HTR-8/SVneo (cell line): ENCODE measurements at places on chromosomes 4 and X.

GRCh38 chrX:22141047-22141730 is 109.1 kb downstream of the PHEX start:
- no peak for DNase-seq

DNA sequence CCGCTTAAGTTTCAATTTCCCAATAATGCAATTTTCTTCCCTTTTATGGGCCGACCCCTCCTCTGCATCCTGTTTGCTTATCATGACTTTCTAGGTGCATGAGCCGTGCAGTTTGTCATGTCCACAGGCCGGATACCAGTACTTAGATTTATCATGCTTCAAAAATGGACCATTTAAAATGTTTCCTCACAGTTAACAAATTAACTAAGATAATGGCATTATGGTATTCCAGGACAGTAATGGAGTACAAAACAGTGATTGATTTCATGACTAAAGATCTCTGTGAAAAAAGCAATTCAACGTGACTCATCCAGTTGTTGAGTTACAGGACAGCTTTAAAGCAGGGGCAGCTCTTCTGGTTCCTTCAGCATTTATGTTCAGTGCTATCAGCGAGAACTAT is 23.0 kb downstream of the SNX25 start:
- no peak for DNase-seq

DNA sequence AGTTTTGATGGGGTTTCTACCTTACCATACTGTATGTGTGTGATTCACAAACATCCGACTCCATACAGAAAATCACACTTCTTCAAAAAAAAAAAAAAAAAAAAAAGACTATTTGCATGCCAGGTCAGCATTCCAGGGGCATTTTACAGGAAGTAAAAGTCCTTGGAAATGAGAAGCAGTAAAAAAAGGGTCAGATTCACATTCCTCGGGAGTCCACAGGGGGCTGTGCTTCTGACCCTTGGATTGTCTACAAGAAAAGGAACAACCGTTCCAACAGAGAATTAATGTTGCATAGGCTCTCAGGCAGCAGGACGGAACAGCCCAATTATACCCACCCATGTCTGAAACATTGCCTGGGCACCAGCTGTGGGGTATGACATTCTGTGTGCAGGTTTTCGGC is 290.3 kb downstream of the LDB2 start:
- no peak for DNase-seq

GRCh38 chrX:42536286-42536685 is 241.7 kb downstream of the PPP1R2C start:
- DNase-seq, result no peak

- DNase-seq, result peak; percentile 1
Observed at GRCh38 chrX:45986971-45987370, 558.2 kb downstream of the ZNF674 start.

DNA sequence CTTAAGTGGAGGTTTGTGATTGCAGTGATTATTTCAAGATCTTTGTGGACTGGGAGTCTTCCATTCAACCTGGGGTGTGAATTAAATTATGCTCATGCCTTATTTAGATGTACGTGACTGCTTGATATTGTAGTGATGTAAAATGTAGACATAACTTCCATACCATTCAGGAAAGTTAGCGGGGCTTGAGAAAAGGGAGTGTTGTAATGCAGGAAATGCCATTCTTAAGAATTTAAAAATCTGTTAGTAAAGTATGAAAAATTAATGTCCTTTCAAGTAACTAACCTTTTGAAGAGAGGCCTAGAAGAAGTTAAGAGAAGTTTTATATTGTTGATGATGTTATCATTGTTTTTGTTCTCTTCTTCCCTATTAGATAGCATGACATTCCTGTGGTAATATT is 318.2 kb downstream of the CCSER1 start:
- DNase-seq, result peak; percentile 13

- no peak for DNase-seq
Observed at GRCh38 chrX:36568946-36569345, 439.2 kb upstream of the FAM47C start.

DNA sequence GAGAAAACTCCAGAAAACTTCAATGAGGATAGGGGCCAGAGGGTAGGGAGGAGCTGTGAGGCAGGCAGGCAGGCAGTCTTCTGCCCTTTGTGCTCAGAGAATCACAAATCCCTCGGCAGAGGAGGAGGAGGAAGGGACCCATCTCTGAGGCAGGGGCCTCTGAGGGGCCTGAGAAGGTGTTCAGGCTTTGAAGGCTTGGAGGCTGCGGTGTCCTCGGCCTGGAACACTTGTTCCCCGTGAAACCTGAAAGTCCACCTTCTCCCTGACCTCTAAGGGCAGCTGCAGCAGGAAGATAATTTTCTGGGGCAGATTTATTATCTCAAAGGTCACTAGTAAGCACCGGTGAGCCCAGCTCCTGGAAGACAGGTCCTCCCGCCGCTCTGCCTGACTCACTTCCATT is 200.3 kb upstream of the BCOR start:
- no peak for DNase-seq

- DNase-seq, result no peak
Observed at GRCh38 chr4:114547340-114548134, 51.1 kb upstream of the UGT8 start.

GRCh38 chr4:124953061-124953460 is 240.5 kb upstream of the ANKRD50 start:
- no peak for DNase-seq

DNA sequence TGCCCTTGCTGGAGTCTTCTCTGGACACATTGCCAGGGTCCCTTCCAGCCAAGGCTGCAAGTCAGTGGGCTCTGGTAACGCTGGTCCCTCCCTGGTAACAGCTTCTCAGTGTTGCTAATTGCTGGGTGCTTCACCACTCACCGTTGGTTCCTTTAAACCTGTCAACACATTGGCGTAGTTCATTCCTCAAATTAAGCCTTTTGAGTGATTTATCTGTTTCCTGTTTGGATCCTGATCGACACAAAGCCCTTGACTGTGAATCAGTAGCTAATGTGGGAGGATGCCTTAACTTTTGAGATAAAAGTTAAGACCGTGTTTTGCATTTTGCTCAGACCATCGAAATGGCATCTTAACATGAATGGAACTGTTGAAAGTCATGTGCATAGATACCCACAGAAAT is 125.9 kb downstream of the AMELX start:
- no peak for DNase-seq

GRCh38 chr4:84482564-84483563 is 16.2 kb downstream of the NKX6-1 start:
- DNase-seq, result no peak

DNA sequence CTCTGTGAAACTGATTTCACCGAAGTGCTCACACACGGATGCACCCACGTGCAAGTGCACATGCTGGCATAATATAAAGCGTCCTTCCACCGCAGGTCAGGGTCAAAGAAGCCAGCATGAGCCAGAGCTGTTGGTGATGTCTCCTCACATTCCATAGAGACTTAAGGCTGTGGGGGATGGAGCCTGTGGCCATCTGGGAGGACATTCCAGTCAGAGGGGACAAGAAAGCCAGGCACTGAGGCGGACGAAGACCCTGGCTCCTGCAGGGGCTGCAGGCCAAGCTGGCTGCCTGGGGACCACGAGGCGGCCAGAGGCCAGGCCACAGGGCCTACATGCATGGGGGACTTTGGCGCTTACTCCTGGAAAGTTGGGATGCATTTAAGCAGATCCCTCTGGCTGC is 7.7 kb downstream of the RNF212 start:
- DNase-seq, result no peak

- no peak for DNase-seq
Observed at GRCh38 chr4:1907848-1908525, 36.8 kb downstream of the NSD2 start.

- DNase-seq, result no peak
Observed at GRCh38 chr4:184010696-184011095, 105.6 kb downstream of the STOX2 start.

- no peak for DNase-seq
Observed at GRCh38 chr4:83947830-83948193, 411.9 kb downstream of the GPAT3 start.

- DNase-seq, result no peak
Observed at GRCh38 chrX:119389214-119389613, 9.9 kb upstream of the SLC25A43 start.

DNA sequence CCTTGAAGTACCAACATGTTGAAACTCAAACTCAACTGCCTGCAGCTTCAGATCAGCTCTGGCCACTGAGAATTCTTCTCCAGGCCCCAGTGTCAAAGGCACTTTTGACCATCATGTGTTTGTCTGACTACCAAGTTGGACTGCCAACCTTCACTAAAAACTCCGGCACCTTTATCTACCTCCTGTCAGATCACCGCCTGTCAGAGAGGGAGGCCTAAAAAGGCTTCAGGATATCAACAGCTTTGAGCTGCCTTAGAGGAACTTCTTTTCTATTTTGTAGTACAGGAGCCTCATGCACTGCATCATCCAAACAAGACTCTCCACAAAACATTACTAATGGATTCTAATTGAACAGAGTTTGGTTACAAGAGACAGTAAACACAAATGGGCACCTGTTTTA is 2.8 kb downstream of the ACSL1 start:
- no peak for DNase-seq

- no peak for DNase-seq
Observed at GRCh38 chr4:101184668-101185067, 162.7 kb downstream of the PPP3CA start.

- no peak for DNase-seq
Observed at GRCh38 chr4:57243076-57243475, 132.9 kb upstream of the IGFBP7 start.

GRCh38 chr4:96983830-96984229 is 1143.9 kb downstream of the PDHA2 start:
- DNase-seq, result no peak

DNA sequence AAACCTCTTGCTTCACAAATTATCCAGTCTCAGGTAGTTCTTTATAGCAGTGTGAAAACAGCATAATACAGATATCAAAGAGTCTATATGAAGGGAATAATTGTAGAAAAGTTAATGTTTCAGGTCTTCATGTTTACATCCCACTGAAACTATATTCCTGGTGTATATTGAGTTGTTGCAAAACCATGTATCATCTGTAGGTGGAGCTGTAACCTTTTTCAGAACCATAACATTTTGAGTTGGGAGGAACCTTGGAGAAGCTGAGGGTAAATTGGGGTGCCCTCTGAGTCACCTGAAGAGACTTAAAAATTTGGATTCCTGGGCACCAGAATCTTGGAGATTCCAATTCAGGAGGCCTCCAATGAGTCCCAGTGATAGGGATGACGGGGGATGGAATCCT is 51.9 kb upstream of the TAPT1 start:
- DNase-seq, result no peak

- DNase-seq, result peak; percentile 1
Observed at GRCh38 chr4:101238706-101239105, 108.6 kb downstream of the PPP3CA start.

DNA sequence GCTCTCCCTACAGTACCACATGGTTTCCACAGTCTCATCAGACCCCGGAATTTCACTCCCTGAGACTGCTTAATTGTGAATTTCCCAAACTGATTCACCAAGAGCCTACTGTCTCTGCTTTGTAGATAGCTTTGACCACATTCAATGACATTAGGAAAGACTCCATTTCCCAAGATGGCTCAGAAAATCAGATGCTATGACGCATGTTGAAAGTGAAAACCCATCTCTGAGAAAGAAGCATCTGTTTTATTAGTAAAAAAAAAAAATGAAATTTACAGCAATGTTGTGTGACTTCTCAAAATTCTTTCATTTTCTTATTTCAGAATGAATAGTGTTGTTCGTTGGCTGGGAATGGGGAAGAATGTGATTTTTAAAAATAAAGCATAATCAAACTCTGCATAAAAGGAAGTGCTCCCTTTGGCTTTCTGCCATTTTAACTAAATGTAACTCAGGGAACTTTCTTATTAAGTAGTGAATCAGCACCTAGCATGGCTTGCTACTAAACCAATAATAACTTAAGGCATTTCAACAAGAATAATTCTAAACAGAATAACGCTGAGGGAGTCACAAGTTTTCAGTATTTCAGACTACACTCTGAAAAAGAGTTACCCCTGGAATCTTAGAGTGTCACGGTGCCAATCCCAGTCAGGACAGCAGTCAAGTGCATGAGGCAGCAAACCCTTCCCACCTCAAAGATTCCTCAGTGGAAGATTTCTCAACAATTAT is 97.4 kb upstream of the MYOZ2 start:
- DNase-seq, result no peak

DNA sequence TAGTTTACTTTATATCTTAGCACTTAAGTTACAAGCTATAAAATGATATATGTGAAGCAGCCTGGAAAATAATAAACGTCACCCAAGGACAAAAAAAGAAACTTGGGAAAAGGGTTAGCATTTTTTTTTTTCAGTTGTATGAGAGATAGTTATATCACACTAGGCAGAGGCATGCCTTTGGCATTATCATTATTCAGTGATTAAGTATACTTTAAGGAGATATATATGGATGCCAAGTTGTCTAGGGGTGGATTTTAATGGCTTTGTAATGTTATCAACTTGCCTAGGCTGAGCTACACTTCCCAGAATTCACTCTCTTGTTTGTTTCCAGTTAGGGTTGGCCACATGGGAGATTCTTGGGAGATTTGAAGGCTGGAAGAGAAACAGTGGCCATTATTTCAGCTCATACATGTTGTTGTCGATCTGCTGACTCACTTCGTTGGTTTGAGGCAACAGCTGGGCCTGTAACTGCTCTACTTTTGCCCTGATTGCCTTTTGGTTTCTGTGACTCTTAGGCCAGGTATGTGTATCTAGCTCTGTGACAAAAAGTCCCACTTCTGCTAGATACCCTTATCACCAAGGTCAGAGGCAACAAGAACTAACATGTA is 11.5 kb upstream of the SRPX start:
- no peak for DNase-seq

DNA sequence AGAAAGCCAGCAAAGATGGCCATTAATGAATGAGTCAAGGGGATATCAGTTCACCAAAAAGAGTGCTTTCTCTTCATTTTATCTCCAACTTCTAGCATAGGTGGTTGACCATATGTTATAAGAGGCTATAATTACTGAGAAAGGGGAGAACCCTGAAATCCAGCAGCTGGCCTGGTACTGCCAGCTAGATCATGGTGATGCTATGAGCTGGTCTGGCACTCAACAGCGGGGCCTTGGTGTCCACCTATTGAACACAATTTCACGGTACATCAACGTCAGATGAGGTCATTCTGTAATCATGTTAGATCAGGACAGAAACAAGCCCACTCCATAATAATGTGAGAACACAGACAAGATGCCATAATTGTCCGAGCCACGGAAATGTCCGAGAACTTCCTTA is 1644.8 kb upstream of the PCDH7 start:
- no peak for DNase-seq

DNA sequence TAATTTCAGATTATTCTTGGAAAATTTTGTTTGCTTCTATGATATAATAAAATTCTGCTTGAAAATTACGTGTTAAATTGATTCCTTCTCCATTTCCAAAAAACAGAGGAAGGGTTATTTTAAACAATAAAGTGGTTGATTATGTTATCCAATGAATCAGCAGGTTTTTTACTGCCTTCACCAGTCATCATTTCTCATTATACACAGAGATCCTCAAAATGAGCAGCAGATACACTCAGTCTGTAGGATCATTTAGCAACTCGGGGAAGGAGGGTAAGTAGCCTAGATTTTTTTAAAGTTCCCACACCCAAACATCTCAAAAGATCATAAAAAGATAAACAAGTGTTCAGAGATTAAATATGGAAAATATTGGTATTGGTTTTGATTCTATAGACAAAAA is 6.8 kb upstream of the TMEM144 start:
- no peak for DNase-seq
